ENCODE measurements at places on chromosomes 2 and 18.
A peak's percentile ranks its signal among the peaks of the same experiment; 100 is the strongest.

DNA sequence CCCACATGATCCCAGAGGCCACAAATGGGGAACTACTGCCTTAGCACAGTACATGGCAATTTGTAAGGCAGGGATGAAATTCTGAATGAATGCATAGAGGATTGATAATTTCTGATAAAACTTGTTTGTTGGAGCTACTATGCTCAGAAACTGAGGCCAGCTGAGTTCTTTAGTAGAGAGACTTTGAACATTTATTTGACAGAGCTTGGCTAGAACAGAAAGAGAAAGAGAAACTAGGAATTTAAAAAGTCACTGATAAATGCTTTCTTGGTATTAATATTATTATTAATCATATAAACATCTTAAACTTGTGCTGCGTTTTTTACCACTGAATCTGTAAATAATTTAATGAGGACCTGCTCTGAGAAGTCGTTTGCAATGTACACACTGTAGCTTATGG is 923.7 kb upstream of the CNTNAP5 start:
- no peak for DNase-seq

DNA sequence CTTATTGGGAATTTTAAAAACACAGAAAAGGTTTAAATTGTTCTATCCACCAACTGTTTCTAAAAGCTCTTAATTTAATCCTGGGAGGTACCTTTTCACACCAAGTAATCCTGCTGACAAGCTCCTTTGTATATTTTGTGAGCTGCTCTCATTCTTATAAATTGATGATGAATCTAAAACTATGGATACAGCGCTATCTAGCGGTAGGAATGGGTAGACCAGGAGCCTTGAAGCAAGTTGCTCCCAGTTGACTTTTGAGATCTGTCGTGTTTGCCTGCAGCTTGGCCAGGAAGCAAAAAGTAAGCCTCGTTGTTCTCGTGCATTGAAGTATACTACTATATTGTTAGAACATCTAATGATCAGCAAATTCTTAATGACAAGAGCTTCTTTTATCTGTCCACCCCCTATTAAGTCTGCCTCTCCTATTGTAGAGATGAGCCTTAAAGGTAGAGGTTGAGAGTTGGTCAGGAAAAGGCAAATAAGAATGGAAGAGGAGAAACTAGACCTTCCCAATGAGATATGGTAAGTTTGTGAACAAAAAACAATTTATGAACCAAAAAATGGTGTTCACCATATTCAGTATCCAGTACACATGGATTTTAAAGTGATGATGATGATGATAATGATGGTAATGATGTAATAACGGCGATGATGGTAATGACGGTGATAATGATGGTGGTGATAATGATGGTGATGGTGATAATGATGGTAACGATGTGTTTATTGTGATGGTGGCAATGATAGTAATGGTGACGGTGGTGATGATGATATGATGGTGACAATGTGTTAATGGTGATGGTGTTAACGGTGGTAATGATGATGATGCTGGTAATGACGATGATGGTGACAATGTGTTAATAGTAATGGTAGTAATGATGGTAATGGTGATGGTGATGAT is 212.1 kb upstream of the NCKAP5 start:
- DNase-seq = peak; percentile 46

GRCh38 chr2:23563673-23564614 is 179.0 kb downstream of the KLHL29 start:
- peak; percentile 56 for DNase-seq

DNA sequence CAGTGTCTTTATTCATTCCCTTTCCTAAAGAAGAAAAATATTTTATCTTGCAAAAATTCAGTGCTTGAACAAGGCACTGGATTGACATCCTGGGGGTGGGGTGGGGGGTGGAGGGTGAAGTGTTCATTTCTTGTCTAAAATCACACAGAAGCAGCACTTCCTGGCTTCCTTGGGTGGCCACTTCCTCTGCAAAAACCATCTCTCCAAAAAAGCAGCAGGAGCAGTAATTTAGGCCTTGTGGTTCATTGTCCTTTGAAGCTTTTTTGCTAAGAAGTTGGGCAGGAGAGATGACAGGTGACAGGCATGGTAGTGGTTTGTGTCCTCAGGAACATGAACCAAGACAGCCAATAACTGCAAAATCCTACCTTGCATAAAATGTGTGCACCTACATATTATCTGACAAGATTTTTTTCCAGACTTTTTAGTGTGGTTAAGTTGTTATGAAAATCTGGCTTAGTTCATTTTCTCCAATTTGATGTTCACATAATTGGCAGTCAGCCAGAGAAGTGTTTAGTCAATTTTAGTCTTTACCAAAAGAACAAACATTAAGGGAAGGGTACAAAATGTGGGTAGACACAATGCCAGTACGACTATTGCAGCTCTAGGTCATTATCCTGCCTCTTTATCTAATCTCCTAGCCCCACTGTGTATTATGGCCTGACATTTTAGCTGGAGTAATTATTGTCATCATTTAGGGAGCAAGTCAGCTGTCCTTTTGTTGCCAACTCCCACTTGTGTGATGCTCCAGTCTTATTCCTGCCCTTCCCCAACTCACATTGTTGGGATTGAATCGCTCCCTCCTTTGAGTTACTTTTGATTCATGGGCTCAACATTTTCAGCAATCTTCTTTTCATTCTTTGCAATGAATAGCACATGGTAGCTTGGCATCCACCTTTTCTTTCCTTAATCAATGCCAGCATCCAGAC is 177.2 kb downstream of the MYO3B start:
- DNase-seq = no peak

- DNase-seq = no peak
Observed at GRCh38 chr2:860259-860855, 90.3 kb upstream of the SNTG2 start.
